Adrenal gland (tissue), 19 donors: ENCODE measurements at places on chromosomes 2 and 18. TPM values are rescaled to one million over a fixed set of nuclear protein-coding genes. Genes with fewer than 3 reads are reported as not detected.

GRCh38 chr2:138275881-138276280 is 225.7 kb upstream of the SPOPL start:
- no peak overlapping the region for H3K4me3 ChIP-seq
- no peaks in the 10 kb centered on the region for H3K27me3 ChIP-seq
- no peak overlapping the region for H3K27ac ChIP-seq
- no peak for DNase-seq
- H3K36me3 ChIP-seq = no peaks in the 10 kb centered on the region
- H3K4me1 ChIP-seq = peaks cover 4% of the 10 kb centered on the region

MSGN1 gene
- total RNA-seq = not detected

DNA sequence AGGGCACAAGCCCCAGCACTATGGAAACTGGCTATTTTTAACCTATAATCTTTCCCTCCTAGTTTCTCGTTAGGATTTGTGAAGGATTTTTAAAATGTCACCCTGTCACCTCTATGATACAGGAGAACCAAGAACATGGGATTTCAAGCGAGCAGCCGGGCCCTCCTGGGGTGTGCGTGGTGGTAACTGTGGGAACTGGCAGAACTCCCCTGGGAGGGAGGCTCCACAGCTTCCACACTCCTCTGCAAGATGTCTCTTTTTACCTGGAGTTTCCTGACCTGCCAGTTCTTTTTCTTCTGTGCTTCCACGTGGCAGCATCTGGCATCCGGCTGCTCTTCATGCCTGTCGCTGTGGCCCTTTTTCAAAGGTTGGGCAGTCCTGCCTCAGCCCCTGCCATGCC is 386.3 kb upstream of the MYT1L start:
- H3K27me3 ChIP-seq = no peaks in the 10 kb centered on the region
- no peaks in the 10 kb centered on the region for H3K4me1 ChIP-seq
- H3K36me3 ChIP-seq = no peaks in the 10 kb centered on the region
- no peak overlapping the region for H3K4me3 ChIP-seq
- H3K27ac ChIP-seq = no peak overlapping the region

GRCh38 chr2:161992531-161992930 is 81.5 kb downstream of the DPP4 start:
- H3K4me3 ChIP-seq = no peak overlapping the region
- no peaks in the 10 kb centered on the region for H3K4me1 ChIP-seq
- no peaks in the 10 kb centered on the region for H3K27me3 ChIP-seq

C2orf66 gene
- 0.15 TPM for total RNA-seq

CERKL gene
- total RNA-seq = not detected

DNA sequence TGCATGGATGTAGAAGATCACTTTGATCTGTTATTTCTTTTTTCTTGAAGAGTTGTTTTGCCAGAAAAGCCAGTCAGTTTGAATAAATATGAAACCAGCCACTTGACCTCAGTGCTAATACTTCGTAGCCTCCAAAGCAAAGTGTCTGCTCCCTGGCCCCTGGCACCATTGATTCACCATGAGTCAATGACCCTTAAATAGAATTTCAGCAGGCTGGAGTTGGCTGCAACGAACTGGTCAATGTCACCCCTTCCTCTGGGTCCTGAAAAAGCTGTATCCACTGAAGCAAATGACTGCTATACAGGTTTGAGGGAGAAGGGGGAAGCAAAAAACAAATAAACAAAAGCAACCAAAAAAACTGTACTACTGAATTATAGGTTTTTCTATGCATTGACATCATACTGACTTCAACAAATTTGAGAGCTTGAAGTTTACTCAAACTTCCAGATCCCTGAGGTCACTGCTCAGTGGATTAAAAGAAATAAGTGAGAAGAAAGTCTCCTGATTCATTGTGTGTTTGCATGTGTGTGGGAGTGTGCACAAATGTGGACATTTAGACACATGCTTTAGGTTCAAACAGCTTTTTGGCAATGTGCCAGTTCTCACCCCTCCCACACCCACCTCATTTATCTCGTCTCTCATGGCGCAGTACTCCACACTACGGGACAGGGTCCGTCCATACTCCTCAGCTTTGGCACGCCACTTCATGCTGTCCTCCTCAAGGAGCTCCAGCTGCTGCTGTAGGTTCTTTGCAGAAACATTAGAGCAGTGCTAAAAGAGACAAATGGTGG is 58.1 kb upstream of the TTN start:
- no peak overlapping the region for H3K27ac ChIP-seq
- H3K36me3 ChIP-seq = no peaks in the 10 kb centered on the region
- H3K4me3 ChIP-seq = no peak overlapping the region
- peaks cover 16% of the 10 kb centered on the region for H3K4me1 ChIP-seq
- H3K27me3 ChIP-seq = no peaks in the 10 kb centered on the region
- no peak for DNase-seq

CMPK2 gene
- 9.6 TPM for total RNA-seq

KLHL30 gene
- 0.27 TPM for total RNA-seq

TBR1 gene
- total RNA-seq = not detected

DNA sequence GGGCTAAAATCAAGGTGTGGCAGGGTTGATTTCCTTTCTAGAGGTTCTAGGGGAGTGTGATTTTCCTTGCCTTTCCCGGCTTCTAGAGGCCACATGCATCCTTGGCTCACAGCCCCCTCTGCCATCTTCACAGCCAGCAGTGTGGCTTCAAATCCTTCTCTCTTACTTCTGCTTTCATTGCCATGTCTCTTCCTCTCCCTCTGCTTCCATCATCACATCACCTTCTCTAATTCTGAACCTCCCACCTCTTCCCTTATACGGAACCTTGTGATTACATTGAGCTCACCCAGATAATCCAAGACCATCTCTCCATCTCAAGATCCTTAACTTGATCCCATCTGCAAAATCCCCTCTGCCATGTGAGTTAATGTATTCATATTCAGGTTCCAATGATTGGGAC is 56.2 kb upstream of the RMDN2 start:
- H3K27me3 ChIP-seq = no peaks in the 10 kb centered on the region
- H3K4me3 ChIP-seq = no peak overlapping the region
- H3K36me3 ChIP-seq = no peaks in the 10 kb centered on the region
- H3K27ac ChIP-seq = no peak overlapping the region
- DNase-seq = no peak
- H3K4me1 ChIP-seq = peaks cover 11% of the 10 kb centered on the region

MPV17 gene
- 207 TPM for total RNA-seq
